ENCODE measurements at places on chromosomes 12 and 14.

DNA sequence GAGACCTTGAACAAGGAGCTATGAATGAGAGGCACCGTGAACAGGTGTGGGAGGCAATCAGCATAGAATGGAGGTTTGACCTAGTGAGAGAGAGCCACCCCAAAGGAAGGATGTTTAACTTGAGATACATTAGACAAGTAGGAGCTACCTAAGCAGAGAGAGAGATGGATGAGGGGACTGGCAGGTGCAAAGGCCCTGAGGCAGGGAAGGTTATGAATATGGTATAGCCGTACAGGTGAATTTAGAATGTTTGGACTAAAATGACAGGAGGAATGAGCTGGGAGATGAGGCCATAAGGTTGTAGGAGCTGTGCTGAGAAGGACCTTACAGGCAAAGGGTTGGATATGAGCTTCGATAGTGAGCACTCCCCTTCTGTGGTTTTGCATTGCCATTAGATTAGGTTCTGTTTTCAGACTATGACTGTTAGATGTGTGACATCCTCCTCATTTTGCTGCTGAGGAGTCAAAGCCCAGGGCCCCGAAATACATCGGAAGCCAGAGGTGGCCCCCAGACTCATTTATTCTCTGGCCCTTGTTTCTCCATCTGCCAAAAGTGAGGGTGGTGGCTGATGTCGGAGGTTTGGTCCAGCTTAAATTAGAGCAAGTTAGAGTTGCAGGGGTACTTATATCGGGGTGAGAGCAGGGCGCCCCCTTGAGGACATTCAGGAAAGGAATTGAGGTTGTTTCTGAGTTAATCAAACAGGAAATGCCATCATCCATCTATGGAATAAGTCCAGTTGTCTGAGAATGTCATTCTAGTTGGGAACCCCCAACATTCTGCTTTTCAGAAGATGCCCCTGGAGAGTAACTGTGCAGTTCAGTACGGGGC is 29.4 kb downstream of the SLC24A4 start:
- no peak for DNase-seq

DNA sequence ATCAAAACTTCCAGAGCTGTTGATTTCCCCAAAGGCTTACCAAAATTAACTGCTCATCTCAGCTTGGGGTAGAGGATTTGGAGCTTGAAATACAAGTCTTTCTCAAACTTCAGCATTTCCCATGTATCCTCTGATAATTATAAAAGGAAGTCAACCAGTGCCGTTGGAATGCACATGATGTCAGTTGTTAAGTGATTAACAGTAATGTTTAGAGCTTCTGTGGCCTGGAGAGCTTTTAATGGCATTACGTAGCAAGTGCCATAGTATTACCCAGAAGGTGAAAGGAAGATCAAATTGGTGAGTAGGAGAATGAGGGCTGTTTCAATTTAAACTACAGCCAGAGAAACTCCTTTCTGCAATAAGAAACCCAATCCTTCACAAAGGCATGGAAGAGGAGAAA is 62.5 kb upstream of the PTPRR start:
- no peak for DNase-seq

DNA sequence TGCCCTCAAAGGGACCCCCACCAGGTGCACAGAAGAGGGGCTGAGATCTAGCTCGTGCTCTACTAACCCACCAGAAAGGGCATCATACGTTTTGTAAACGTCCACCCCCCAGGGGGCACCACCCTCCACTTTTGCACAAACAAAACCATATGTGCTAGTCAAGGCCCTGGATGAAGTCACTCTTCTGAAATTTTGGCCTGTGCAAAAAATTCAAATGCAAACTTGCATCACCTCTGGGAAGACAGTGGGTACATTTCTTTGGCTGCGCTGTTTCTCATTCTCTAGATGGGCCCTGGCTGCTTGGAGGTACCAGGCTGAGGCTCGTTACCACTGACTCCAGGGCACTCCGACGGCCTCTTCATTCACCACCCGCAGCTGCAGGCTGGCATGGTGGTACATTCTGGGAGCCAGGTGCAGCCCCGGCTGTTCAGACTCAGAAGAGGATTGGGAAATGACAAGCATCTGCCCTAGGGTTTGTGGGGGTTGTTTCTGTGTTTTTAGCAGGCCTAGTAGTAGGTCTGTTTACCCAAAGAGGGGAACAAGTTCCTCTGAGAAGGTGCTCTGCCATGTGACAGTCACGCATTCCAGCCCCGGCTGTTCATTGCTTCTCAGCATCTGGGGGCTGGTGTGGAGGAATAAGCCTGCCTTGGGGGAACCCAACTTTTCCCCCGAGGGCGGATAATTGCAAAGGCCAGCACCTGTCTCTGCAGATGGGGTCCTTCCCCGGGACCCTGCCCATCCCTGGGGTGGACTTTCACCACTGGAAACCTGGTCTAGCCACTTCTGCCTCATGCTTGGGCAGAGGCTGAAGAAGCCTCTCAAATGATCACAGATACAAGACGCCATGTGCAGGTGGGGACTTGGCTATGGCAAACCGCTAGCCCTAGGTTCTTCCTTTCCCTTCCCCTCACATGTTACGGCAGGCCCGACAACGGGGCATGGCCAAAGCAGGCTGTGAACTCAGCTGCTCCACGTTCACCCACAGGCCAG is 147.6 kb downstream of the DPF3 start:
- DNase-seq: no peak

DNA sequence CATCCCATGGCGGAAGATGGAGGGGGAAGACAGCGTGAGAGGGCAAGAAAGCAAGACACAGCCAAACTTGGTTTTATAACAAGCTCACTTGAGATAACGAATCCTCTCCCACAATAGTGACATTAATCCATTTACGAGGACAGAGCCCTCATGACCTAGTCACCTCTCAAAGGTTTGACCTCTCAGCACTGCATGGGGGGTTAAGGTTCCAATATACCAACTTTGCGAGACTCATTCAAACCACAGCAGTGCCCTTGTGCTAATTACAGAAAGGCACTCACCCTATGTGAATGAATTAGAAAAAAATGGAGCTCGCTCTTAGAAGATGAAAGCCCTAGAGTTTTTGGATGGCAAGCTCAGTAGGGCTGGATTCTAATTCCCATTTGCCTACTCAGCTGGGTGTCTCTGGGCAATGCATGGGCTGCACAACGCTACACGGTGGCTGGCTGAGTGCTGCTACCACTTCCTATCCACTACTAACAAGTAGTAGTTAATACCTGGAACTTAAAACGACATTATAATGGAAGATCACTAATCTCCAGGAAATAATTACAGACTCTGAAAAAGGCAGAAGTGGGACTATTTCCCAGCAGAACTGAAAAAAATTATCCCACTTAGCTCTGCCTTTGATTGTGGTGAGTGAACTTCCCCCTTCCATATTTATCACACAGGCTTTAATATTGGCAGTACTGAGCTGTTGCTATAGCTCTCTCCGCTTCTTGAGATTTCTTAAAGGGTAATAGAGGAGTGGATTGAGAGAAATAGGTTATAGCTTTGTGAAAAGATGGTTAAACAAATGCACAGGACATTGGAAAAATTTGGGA is 27.5 kb downstream of the TESPA1 start:
- DNase-seq: no peak

DNA sequence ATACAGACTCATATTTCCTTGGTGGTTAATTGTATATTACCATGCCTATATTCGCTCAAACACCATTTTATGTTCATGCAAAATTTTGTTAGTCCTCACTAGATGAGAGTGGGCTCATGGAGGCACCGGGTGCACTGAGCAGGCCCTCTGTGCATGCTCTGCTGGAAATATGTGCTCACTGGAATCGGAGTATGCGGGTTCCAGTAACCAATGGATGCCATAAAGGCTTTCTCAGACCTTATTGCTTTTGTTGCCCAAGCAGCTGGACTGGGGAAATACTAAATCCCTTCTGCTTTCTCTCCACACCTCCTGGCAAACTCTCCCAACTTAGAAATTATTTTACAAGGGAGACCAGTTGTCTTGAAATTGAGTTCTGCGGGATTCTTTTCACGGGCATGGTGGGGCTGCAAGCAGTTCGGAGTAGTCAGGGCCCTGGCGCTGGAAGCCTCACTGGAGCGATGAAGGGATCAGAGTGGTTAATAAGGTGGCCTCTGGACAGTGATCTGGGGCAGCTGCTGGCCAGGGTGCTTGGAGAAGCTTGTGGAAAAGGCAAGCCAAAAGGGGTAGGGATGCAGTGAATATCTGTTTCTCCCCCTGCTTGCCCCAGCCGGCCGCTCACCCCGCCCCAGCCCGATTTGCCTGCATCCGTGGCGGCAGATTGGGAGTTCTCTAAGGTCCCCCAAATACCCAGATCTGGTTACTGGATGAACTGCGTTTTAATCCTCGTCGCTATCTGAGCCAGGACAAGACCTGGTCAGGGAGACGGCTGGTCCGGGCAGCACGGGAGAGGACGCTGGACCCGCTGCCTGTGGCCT is 7.4 kb upstream of the HOXC6 start:
- no peak for DNase-seq
